ENCODE measurements at places on chromosomes 1 and 21.

DNA sequence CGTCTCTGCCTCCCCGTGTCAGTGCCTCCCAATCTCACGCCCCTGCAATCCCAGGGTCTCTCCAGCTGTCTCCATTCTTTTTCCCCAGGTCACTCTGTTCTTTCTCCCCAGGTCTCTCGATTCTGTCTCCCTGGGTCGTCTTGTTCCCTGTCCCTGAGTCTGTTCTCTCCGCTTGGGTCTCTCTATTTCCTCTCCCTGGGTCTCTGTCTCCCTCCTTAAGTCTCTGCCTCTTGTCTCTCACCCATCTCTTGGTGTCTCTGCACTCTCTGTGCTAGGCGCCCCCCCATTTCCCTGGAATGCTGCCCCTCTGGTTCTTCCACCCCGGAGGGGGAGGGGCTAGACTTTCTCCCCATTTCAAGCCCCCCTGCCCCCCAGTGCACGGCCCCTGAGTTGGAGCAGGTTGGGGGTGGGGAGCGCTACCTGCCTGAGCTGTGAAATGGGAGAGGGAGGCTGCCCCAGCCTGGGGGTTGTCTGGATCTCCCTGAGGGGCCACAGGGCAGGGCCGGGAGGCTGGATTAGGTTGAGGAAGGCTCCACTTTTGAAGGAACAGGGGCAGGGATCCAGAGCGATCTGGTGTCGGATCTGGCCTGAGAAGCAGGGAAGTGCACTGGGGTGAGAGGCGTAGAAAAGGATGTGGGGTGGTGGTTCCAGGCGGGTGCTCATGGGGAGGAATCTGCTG is 1.4 kb downstream of the PTPRF start:
- DNase-seq: no peak

GRCh38 chr1:168509210-168509609 is 34.6 kb downstream of the XCL2 start:
- no peak for DNase-seq

- no peak for DNase-seq
Measured at GRCh38 chr1:66402194-66402593, 131.8 kb upstream of the SGIP1 start.

DNA sequence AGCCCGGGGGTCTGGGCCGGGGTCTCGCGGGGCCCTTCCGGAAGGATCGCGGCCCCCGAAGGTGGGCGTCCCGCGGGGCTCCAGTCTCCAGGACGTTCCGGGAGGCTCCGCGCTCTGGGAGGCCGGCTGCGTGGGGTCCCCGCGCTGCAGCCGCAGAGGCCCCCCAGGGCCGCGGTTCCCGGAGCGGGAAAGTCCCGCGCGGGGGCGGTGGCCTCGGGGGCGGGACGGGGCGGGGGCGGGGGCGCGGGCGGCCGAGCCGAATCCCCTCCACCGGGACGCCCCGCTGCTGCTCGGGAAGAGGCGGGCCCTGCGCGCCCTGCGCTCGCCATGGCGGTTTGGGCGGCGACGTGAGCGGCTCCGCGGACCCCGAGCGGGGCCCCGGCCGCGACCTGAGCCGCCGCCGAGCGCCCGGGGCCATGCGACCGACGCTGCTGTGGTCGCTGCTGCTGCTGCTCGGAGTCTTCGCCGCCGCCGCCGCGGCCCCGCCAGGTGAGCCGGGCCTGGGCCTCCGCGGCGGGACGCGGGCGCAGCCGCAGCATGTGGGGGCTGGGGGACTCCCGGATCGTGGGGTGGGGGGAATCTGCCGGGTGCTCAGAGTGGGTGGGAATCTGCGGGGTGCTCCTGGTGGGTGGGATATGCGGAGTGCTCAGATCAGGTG is at the start of gene IFNGR2:
Gene IFNGR2 (plus strand): TSS at position 286 of the 658 bp plus-strand sequence. CDS start 131 bp downstream, at position 417.
- no peak for DNase-seq

DNA sequence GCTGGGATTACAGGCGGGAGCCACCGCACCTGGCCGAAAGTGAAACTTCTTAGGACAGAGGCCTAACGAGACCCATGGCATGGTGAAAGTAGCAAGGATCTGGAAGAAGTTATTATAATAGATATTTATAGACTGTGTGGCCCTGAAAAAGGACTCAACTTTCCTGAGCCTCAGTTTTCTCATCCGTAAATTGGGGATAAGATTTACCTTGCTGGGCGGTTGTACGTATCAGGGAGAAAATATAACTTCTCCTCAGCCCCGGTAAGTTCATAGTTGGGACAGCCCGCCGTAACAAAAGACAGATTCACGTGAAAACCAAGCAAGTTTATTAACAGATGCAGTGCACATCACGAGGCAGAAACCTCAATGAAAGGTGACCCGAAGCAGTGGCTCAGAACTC is 5.5 kb upstream of the PIK3CD start:
- DNase-seq: no peak

DNA sequence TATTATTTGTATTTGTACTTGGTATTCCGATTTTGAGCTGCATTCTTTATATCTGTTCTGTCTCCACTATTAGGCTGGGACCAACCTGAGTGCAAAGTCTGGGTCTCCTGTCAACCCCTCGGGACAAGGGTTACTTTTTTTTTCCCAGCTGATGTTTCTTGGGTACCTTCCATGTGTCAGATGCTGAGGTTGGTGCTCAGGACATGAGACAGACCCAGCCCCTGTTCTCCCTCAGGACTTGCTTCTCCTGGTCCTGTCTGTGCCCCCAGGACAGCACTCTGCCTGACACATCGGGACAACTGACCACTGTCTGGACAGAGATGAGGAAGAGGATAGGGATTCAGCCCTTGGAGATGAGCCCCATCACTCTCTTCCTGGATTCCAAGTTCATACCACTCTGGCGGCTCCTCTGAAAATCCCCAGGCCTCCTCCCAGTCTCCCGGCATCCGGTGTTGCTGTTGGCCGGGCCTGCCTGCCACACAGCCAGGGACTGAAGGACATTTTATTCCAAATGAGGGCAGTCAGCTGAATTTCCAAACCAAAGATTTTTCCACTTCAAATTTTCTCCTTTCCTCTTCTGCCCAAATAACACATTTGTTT is 55.6 kb upstream of the FMOD start:
- DNase-seq: no peak

DNA sequence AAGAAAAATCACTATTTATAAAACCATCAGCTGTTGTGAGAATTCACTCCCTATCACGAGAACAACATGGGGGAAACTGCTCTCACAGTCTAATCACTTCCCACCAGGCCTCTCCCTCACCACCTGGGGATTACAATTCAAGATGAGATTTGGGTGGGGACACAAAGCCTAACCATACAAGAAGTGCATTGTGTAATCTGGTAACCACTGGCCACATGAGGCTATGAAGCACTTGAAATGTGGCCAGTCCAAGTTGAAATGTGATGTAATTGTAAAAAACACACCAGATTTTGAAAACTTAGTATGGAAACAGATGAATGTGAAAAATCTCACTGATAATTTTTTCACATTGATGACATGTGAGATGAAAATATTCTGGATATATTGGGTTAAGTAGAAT is 293.8 kb downstream of the TTLL7 start:
- DNase-seq: peak; percentile 62

DNA sequence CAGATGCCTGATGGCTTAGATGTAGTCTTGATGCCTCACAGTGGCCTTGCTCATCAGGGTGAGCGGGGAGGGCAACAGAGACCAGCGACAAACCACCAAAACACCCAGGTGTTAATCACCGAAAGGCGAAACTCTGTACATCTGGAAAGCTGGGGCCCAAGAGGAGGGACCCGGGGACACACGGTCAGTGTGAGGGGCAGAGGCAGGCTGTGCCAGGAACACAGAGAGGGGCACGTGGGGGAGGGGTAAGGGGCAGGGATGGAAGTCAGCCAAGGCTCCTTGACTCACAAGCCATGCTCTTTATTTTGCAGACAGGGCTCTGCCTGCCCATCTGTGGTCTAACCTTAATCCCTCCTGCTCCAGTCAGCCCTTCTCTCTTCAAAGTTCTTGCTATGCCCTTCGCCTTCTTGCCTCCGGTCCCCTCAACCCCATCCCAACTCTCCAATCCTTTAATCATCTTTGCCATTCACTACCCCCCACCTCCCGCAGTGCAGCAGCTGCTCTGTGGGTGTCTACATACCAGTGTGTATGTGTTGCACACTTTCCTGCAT is 4.3 kb downstream of the MEF2D start:
- no peak for DNase-seq

DNA sequence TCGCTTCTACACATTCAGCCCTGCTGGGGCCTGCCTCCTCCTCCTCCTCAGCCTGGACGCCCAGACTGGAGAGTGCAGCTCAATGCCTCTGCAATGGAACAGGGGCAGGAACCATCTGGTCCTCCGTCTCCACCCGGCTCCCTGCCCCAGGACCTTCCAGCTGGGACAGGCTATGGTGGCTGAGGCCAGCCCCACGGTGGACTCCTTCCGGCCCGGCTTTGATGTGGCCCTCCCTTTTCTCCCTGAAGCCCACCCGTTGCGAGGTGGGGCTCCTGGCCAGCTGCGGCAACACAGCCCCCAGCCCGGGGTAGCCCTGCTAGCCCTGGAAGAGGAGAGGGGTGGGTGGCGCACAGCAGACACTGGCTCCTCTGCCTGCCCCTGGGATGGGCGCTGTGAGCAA is 1.4 kb downstream of the EXTL1 start:
- DNase-seq: no peak

DNA sequence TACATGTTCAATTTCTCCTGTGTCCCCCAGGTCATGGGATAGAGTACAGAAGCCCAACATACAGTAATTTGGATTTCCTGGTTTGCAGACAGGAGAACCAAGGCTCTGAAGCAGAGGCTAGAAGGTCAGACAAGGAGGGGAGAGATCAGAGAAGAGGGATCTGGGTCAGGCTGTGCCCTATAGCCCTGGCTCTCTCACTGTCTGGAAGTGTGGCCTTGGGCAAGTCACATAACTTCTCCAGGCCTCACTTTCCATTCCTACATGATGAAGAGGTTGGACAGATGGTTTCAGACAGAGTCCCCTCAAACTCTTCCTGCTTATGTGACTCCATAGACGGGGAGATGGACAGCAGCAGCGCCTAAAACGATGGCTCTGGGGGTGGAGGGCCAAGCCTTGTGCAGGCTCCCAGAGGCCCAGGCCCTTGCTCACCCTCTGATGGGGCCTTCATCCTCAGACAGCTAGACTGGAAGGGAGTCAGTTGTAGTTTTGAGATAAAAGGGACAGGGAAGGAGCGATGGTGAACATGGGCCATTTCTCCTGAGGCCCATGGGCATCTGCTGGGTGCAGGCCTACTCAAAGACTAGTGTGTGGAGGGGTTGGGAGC is 2.9 kb downstream of the TRIM62 start:
- no peak for DNase-seq

- no peak for DNase-seq
Measured at GRCh38 chr1:156150333-156151011, 2.9 kb upstream of the SEMA4A start.

DNA sequence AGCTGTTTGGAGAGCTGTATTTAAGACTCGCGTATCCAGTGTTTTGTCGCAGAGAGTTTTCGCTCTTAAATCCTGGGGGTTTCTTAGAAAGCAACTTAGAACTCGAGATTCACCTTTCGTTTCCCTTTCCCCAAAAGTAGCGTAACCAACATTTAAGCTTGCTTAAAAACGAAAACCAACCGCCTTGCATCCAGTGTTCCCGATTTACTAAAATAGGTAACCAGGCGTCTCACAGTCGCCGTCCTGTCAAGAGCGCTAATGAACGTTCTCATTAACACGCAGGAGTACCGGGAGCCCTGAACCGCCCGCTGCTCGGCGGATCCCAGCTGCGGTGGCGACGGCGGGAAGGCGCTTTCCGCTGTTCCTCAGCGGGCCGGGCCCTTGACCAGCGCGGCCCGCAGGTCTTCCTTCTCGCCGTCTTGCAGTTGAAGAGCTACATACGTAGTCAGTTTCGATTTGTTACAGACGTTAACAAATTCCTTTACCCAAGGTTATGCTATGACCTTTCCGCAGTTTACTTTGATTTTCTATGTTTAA is 1.9 kb downstream of the OLIG1 start:
- DNase-seq: no peak

GRCh38 chr21:21268061-21268471 is 269.9 kb downstream of the NCAM2 start:
- no peak for DNase-seq

DNA sequence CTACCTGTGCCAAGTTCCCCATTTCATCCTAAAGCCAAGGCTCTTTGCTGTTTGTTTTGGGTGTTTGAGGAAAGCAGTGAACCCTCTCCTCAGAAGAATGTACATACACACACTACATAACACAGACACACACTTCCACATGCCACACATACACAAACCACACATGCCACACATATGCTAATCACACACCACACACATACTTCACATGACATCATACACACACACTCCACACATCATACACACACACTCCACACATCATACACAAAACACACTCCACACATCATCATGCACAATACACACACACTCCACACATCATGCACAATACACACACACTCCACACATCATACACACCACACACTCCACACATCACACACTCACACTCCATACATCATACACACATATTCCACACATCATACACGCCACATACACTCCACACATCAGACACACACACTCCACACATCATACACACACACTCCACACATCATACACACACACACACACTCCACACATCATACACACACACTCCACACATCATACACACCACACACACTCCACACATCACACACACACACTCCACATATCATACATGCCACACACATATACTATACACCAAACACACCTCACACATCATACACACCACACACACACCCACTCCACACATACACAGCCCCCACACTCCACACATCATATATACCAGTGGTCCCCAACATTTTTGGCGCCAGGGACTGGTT is 22.7 kb upstream of the ZNF436 start:
- no peak for DNase-seq

GRCh38 chr1:218945050-218945449 is 228.6 kb upstream of the LYPLAL1 start:
- no peak for DNase-seq

Data from OCI-M1 (cell line).